Naive thymus-derived CD4-positive, alpha-beta T cell (primary cell): ENCODE measurements at places on chromosomes 2 and 18. TPM values are rescaled to one million over a fixed set of nuclear protein-coding genes. Genes with fewer than 3 reads are reported as not detected.

SEMA4F gene
- total RNA-seq: 7.2 TPM

GKN2 gene
- not detected for total RNA-seq

FLACC1 gene
- total RNA-seq: 3.2 and 3.9 TPM in 2 replicates

FBXO48 gene
- total RNA-seq: 5.3 TPM

LIMS3 gene
- 0.19 TPM for total RNA-seq

STARD6 gene
- 0.46 TPM in 1 of 2 replicates, not detected in the other for total RNA-seq

PROM2 gene
- total RNA-seq: 0.53 TPM

DNA sequence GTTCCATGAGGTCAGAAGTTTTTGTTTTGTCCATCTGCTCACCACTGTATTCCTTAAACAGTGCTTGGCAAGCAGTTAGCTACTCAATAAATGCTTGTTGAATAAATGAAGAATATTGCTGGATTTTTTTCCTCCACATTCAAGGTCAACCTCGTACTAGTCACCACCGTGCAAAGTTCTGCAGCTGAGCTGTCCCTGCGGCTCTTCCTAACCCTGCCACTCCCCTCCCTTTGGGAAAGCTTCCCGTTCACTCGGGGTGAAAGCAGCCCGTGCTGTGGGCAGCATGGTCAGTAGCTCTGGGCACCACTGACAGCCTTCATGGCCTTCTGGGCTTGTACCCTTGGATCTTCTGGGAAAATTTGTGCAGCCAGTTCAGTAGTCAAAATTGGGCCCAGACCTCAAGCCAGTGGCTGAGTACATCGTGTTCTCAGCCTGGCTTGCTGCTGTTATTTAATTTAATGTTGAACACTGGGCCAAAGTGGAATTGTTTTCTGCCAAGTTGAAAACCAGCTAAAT lies 469.3 kb upstream of the RAB12 start:
- no peak overlapping the region for H3K4me3 ChIP-seq
- H3K27ac ChIP-seq: no peak overlapping the region
- DNase-seq: no peak
- H3K4me1 ChIP-seq: no peaks in the 10 kb centered on the region
- H3K27me3 ChIP-seq: no peaks in the 10 kb centered on the region
- no peaks in the 10 kb centered on the region for H3K36me3 ChIP-seq

GRCh38 chr18:46393230-46393629 lies 263.8 kb downstream of the LOXHD1 start:
- no peaks in the 10 kb centered on the region for H3K4me1 ChIP-seq
- H3K27ac ChIP-seq: no peak overlapping the region
- DNase-seq: no peak
- no peaks in the 10 kb centered on the region for H3K27me3 ChIP-seq
- H3K36me3 ChIP-seq: no peaks in the 10 kb centered on the region
- no peak overlapping the region for H3K4me3 ChIP-seq

DNA sequence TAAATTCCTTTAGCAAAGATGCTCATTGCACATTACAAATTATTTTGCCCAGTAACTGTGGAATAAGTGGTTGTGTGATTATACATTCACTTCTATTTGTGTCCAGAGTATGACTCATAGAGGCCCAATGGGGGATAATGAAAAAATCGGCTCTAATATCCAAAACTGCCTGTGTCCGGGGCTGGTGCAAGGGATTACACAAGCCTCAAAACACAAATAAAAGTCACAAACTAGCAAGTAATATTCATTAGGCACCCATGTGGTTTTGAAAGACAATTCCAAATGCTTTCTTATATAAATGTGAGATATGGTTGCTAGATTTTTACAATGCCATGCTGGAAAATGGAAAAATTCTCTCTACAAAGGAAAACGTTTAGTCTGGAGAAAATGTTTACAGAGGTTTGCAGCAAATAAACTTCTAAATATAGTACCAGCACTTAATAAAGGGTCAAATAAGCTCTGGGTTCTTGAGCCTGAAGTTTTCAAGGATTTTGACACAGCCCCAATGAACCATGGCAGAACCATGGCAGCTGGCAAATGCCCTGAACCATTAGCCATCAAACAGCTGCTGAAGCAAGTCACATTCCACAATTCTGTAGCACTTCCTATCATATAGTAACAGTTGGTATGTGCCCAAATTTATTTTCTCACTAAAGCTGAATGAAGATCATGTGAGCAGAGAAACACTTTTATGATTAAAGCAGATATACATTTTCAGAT lies 40.5 kb downstream of the IRS1 start:
- H3K4me3 ChIP-seq: no peak overlapping the region
- H3K27ac ChIP-seq: no peak overlapping the region
- H3K4me1 ChIP-seq: no peaks in the 10 kb centered on the region
- DNase-seq: no peak
- no peaks in the 10 kb centered on the region for H3K27me3 ChIP-seq
- H3K36me3 ChIP-seq: no peaks in the 10 kb centered on the region

- H3K27ac ChIP-seq: no peak overlapping the region
- no peaks in the 10 kb centered on the region for H3K27me3 ChIP-seq
- no peaks in the 10 kb centered on the region for H3K4me1 ChIP-seq
- DNase-seq: no peak
Observed at GRCh38 chr2:159015174-159015573, 46.7 kb downstream of the TANC1 start.

DNA sequence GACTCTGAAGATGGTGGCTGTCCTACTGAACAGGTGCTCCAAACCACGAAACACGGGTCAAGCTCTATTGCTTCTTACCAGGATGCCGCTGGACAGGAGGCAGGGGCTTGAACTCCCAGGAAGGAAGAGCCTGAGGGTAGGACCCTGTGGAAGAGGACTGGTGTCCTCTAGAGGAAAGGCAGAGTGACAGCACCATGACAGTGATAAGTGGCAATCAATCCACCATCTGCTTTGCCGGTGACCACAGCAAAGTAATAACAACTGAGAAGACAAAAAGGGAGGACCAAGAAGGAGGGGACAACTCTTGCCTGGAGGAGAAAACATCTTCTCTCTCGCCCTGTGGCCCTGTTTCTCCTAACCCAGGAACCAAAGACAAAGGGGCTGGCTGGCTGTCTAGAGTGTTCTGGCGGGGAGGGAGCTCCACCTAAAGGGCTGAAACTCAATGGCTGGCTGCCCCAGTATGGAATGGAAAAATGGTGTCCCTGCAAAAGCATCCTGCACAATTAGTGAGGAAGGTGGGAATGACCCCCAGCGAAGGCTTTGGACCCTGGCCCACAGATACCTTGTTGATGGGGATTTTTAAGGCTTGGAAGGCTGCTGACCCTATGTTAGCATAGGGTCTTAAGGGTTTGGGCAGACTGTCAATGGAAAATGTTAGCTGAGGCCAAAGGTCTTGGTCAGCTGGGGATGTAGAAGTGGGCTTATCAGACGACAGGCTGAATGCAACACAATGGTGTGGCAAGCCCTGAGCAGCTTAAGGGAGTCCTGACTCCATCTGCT lies 35.4 kb downstream of the PROC start:
- DNase-seq: no peak
- no peak overlapping the region for H3K4me3 ChIP-seq
- H3K27ac ChIP-seq: no peak overlapping the region
- no peaks in the 10 kb centered on the region for H3K27me3 ChIP-seq

- H3K36me3 ChIP-seq: no peaks in the 10 kb centered on the region
- H3K4me1 ChIP-seq: no peaks in the 10 kb centered on the region
- H3K27ac ChIP-seq: no peak overlapping the region
- H3K4me3 ChIP-seq: no peak overlapping the region
- DNase-seq: no peak
- H3K27me3 ChIP-seq: no peaks in the 10 kb centered on the region
Observed at GRCh38 chr2:126835831-126836230, 62.9 kb upstream of the TEX51 start.

DNA sequence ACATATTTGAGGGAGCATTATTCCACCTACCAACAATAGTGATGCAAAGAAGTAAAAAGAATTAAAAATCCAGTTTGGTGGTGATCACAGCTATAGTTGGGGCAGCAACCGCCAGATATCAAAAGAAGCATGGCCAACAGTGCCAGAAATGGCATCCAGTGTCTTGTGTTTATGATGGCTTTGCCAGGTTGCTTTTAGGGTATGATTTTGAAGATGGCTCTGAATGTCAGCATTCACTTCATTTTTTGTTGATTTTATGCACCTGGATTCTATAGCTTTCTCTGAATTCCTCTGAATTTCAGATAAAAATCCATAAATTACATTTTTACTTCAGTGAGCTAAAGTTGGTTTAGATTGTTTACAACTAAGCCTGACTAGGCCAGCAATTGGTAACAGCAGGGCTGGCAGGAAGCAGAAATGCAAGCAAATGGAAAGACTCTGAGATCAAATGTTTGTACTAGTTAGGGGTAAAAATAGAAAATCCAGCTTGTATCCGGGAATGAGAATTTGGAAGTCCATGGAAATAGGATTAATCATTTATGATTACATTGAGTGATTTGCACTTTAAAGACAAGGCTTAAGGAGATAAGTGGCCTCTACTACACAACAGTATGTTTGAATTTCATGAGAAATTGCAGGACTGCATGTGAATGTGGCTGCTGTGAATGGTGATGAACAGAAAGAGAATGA lies 40.4 kb downstream of the COL3A1 start:
- DNase-seq: no peak
- H3K36me3 ChIP-seq: no peaks in the 10 kb centered on the region
- no peak overlapping the region for H3K27ac ChIP-seq
- no peaks in the 10 kb centered on the region for H3K4me1 ChIP-seq
